ENCODE measurements at places on chromosomes 5 and 9. TPM values are rescaled to one million over a fixed set of nuclear protein-coding genes. Genes with fewer than 3 reads are reported as not detected.

DNA sequence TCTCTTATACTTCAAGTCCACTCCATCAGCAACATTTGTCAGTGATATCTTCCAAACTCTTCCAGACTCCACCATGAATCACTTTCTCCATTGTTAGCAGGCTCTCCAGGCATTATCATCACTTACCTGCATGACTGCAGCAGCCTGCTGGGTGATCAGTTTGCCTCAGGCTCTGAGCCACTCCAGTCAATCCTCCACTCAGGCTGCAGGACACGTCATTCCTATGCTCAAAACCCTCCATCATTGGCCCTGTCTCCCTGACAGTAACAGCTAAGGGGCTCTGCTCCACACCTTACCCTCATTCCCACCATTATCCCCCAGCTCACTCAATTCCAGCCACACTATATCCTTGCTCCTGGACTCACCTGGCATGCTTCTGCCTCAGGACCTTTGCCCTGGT, 10.7 kb downstream of the DIRAS2 start:
- DNase-seq, result no peak

- DNase-seq, result no peak
Measured at GRCh38 chr9:34536685-34537084, 13.9 kb upstream of the ENHO start.

DNA sequence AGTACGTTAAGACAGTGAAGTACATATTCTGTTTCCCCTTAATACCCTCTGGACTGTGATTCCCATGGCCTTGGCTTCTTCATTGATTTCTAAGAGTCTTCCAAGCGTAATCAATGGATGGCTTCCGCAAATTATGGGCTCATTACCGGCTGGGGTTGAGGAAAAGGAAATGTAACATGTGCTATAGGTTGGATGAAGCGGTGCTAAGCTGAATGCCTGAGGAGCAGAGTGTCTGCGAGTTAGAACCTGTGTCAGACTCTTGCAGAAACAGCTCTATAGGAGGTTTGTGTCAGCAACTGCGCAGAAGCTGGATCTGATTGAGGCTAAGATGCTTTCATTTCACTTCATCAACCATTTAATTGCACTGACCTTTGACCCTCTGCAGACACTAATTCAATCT, 114.3 kb upstream of the CDH18 start:
- DNase-seq, result no peak

- DNase-seq, result no peak
Measured at GRCh38 chr9:13266167-13266566, 13.3 kb downstream of the MPDZ start.

DNA sequence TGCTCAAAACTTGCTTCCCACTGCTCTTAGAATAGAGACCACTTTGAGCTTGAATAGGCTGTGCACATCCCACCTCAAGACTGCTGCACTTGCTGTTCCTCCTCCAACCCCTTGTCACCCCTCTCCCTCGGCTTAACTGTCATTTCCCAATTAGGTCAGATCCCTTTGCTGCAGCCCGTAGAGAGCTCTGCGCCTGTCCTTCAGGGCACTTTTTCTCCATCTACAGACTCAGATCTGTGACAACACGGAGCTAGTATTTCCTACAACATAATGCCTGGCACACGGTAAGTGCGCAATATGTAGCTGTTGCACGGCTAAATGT, 485 bp upstream of the HABP4 start:
- DNase-seq, result no peak

DNA sequence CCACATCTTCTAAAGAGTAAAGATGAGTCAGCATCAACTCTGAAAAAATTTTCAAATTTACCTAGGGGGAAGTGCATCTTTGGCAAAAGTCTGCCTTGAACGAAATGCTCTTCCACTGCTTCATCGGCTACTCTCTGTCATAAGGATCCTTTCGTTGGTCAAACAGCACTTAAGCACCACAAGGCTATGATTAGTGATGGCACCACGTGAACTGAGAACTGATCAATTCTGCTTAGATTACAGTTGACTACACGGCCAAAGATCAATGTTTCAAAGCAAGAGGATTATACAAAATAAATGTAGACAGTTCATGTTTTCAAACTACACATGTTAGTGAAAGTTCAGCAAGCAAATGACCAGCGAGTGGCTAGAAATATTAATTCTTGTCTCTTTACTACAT, 9.4 kb downstream of the JAKMIP2 start:
- no peak for DNase-seq

DNA sequence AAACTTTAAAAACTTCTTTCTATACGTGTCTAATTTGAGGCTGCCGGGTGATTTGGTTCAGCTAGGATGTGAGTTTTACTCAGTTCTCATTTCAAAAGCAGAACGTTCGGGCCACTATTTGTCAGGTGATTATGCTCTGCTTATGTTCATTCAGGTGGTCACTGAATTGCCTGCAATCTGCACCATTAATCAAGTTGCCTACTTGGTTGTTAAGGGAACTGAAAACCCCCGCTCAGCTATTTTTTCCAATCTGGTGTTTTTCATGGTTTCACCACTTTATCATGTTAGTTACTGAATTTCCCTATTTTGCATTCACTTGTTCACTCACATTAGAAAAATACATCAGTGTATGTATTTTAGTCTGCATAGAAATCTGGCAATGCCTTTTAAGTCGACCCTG, 523.0 kb downstream of the CSNK1G3 start:
- DNase-seq, result no peak

DNA sequence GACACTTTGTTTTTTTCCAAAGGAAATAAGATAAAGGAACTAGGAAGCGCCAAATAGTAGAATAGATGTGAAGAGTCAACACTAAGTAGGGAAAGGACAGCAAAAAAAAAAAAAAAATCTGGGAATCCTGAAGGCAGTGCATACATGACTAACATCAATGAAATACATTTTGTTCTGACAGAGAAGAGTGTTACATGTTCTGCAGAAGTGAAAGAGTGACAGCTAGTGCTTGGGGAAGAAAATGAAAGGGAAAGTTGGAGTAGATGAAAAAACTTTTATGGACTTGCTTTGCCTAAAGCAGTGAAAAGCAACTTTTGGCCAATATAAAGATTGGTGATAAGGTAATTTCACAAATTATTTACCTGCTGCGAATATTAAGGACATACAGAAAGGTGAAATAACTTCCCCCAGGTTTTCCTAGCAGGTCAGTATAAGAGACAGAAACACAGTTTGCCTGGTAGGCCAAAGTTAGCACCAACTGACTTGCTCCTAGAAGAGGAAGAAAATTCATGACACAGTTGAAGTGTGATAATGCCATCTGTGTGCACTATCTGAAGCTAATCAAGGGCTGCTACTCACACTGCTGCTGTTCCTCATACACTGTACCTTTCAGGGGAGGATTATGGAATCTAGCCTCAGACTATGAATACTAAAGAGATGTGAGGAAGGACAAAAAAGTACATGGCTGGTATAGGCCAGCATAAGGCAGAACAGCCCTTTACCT, 38.6 kb downstream of the RANBP6 start:
- DNase-seq, result no peak

- DNase-seq, result no peak
Measured at GRCh38 chr5:96487859-96488258, 54.8 kb upstream of the PCSK1 start.

DNA sequence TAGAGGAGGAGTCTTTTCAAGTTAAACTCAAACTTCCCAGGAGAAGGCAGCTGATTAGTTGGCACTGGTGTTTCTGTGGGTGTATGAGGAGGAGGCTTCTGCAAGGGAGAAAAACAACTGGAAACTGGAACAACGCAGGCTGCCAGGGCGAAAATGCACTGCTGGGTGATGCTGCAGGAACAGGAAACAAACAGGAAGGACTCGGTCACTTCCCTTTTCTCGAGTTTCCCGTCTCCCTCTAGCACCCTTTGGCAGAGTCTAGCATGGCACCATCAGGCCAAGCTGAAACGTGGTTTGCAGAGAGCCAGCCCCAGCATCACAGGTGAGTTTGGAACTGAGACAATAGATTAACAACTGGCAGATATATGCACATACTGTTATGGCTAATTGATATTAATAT, 77.5 kb upstream of the CAST start:
- DNase-seq, result no peak

GRCh38 chr5:77869116-77869798, 93.1 kb upstream of the TBCA start:
- DNase-seq, result no peak

DNA sequence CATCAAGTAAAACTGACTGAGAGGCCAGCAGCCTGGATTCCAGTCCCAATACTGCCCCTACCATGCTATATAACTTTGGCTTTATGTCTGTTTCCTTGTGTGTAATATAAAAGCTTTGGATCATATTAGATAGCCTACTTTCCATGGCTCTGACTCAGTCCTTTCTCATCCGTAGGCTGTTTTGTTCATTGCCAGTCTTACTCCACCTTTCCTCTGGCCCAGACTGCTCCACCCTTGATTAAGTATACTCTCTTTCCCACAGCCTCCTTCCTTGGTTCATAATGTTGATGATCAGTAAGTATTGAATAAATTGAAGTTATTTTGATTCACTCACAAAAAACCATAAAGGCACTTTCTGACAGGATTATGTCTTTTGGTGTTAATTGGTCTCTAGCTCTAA, 1.5 kb upstream of the MRPS30 start:
- DNase-seq, result no peak

DNA sequence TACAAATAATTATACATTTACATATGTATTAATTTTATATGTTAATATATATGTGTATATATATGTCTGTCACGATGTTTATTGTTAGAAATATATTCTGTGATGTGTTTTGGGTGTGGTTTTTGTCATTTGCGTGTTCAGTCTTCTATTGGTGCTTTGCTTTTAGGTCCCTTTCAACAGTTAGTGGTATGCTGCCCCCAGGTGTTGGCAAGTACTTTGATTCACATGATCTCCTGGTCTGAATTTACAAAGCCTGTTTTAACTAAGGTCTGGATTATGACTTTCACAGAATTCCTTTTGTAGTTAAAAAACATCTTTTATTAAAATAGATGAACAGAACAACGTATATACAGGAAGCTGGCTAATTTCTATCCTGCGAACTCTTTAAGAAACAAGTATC, 271.5 kb downstream of the CCDC171 start:
- DNase-seq, result no peak

Gene CAMK2A
- total RNA-seq, result not detected

Gene NACC2
- 12.9 TPM for total RNA-seq

Gene SLC45A2
- total RNA-seq, result 2.4 TPM

Gene IRX2
- total RNA-seq, result 6.0 TPM

Gene PCDHB4
- 4.4 TPM for total RNA-seq

Gene P4HA2
- total RNA-seq, result 18.5 TPM

Gene WDR38
- total RNA-seq, result not detected

Measured in progenitor cell of endocrine pancreas (in vitro differentiated cells).